ENCODE measurements at places on chromosomes 6 and 20.

DNA sequence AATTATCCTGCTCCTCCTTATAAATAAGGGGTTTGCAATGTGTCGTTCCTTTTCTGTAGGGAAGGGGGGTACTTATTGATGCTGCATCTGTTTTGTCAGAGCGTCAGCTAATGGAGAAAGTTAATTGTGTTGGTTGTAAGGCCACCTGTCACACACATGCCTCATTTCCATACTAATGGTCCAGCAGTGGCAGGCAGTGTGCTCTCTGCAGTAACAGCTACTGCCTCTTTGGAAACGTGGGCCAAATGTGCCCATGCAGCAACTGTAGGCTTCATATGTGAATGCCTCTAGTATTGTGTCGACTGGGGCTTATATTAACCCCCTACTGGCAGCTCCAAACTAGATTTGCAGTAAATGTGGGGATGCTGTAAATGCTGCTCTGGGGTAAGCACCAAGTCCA, 56.3 kb upstream of the OLIG3 start:
- no peak for DNase-seq

DNA sequence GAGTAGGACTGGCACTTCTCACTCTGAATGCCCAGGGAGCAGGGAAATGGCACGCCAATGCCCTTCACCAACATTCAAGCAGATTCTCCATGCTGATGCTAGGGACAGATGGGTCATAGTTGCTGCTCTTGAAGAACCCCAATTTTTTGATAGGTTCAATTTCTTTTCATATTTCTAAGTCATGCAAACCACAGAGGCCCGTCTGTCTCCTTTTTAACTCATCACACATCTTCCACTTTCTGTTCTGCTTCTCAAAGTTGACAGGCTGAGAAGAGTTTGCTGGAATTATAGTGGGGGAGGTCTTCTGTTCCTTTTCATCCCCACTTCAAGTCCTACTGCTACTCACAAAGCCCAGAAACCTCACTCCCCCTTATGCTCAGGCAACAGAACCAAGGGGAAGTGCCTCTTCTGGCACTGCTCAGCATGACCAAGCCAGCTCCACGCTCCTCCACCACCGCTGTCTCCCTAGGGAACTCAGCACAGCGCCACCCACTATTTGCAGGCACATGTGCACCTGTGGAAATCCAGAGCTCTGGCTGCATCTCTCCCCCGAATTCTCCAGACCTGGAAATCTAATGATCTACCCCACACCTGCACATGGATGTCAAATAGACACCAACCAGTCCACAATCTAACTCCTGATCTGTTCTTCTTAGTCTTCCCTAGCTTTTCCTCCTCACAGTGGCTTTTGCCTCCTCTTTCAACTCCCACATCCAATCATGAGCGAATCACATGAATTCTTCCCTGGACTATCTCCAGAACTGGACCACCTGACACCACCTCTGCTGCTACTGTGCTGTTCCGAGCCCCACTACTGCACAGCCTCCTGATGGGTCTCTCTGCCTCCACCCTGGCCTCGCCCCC, 10.7 kb downstream of the ZBTB24 start:
- DNase-seq: no peak

GRCh38 chr6:102197211-102197610, 803.7 kb downstream of the GRIK2 start:
- DNase-seq: no peak

GRCh38 chr20:59818911-59819310, 114.5 kb downstream of the SYCP2 start:
- no peak for DNase-seq

DNA sequence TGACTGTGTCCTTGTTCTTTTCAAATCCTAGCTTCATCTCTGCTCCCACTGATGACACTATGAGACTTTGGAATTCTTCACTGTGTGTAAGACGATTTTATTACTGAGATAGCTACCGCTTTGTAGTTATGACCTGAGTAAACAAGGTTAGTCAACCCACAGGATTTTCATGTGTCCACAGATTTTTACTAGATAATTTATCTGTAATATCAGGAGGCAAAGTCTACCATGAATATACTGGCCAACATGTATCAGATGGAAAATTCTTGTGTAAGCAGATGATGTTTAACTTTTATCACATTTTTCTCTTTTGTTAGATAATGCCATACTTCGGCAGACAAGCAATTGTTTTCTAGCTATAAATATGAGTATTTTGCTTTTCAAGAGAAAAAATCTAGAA, 119.8 kb downstream of the SGK1 start:
- no peak for DNase-seq

Data from activated naive CD4-positive, alpha-beta T cell (primary cell).